AG04449 (cell line): ENCODE measurements at places on chromosomes 13 and 19.

GRCh38 chr13:20441879-20442278, 83.8 kb downstream of the CRYL1 start:
- DNase-seq: no peak

DNA sequence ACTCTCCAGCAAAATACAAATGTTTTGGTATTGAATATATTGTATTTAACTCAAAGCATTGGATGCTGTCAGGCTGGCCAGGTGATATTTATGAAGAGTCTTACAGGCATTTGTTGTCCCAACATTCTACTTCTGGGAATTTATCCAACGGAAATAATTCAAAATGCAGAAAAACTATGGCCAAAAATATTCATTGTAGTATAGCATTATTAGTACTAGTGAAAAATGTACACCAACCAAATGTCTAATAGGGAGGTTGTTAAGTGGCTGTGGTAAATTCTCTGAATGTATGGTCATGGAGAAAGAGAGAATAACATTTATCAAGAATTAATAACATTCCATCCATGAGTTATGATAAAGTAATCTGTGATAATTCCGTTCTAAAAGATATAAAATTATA, 38.6 kb upstream of the GAS6 start:
- no peak for DNase-seq

GRCh38 chr19:2252055-2252796, 3.1 kb downstream of the AMH start:
- DNase-seq: no peak

DNA sequence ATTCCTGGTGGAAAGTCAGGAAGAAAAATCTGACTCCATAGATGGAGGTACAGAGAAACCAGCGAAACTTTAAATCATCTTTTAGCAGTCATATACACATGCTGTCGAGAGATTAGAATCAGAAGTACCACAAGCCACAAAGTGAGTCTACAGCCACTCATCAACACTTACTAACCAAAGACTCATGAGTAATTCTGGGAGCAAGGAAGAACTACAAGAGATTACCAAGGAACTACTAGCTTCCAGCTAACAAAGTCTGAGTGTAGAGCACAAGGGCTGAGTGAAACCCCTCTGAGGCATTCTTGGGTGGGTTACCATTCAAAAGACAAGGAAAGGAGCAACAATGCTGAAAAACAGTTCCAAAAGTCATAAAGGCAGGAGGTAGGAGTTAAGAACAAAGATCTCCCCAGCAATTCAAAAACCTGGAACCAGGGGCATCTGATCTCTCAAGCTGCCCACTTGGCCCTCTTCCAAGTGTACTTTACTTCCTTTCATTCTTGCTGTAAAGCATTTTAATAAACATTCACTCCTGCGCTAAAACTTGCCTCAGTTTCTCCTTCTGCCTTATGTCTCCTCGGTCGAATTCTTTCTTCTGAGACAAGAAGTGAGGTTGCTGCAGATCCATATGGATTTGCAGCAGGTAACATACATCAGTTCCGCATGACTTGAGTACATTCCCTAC, 13.0 kb downstream of the RBM26 start:
- DNase-seq: no peak

DNA sequence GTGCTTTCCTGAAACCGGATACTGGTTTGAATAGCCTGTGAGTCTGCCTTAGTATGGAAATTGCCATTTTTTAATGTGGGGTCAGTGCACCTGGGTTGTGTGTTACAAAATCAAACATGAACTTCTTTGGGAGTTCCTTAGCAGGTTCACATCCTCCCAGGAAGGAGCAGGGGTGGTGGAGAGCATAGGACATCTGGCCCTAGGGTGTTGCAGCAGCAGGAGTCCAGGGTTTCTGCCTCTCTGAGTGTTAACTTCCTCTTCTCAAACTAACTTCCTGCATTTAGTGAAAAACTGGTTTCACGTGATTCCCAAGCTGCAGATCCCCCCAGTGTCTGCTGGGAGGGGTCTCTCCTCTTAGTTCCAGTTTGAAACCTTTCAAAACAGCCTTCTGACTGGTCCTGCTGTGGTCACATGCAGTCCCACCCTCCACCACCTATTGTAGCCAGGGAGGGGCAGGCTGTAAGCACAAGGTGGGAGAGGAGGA, 7.2 kb downstream of the RNASEH2B start:
- DNase-seq: no peak

- no peak for DNase-seq
Measured at GRCh38 chr19:12574036-12574435, 22.8 kb upstream of the ZNF564 start.

DNA sequence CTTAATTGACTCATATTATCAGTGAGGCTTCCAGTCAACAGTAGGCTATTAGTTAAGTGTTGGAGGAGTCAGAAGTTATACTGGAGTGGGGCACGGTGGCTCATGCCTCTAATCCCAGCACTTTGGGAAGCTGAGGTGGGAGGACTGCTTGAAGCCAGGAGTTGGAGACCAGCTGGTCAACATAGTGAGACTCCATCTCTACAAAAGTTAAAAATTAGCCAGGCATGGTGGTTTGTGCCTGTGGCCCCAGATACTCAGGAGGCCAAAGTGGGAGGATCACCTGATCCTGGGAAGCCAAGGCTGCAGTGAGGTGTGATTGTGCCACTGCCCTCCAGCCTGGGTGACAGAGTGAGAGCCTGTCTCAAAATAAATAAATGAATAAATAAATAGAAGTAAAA, 53.2 kb downstream of the COMP start:
- no peak for DNase-seq

GRCh38 chr13:114104655-114105520, 27.5 kb downstream of the RASA3 start:
- no peak for DNase-seq

DNA sequence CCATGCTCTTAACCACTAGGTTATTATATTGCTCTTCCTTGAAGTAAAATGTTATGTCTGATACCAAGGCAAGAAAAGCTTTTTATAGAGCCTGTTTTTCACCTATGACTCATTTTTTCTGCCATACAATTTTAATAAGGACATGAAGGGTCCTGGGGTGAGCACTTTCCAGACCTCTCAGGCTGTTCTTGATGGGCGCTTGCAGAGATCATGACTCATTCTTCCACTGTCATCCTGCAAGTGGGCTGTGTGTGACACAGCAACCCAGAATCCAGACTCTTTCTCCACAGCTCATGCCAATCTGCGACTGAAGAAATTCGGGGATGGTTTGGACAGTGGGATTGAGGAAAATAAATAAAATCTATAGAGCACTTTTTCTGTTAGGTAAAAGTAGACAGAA, 506.7 kb upstream of the NBEA start:
- DNase-seq: no peak

DNA sequence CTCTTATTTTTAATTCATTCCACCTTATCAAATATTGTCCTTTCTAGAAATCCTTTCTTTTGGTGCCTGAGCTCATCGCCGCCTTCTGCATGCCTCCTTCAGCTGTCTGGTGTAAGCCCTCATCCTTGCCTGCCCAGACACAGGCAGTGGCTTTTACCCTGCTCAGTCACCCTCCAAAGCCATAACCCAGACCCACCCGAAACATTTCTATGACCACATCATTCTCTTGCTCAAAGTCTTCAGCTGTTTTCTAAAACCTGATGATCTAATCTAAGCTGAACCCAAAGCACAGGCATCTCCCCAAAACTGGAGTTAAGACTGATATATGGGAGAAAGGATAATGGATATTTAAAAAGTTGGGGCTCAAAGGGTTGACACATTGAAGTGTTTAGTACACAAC, 753.7 kb upstream of the SGCG start:
- DNase-seq: no peak

DNA sequence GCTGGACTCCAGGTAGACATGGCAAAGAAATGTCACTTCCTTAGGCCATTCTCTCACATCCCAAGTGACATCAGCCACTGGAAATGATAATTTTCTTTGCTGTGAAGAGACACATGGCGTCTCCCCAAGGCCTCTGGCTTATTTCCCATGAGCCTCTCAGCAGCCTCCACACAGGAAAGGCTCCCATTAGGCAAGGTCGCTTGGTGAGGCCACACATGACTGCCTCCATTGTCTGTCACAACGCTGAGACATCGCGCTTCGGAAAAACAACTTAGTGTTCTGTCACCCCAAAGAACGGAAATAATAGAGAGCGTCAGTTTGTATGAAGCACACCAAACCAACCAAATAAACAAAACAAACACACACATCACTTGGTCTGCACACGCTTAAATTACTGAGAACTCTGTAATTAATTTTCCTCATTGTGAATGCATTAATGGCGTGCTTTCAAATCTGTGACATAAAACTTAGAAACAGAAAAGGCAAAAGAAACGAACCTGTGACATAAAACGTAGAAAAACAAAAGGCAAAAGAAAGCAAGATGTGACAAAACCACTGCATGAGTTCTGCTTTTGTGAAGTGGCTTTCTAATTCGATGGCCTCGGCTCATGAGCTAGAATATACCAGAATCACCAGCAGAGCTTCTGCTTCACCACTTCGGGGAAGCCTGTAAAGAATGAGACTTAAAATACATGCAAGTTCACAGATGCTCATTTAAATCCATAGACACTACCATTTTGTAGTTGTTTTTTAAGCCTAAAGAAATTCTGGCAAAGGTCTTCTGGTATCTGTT, 404.2 kb upstream of the SGCG start:
- no peak for DNase-seq

DNA sequence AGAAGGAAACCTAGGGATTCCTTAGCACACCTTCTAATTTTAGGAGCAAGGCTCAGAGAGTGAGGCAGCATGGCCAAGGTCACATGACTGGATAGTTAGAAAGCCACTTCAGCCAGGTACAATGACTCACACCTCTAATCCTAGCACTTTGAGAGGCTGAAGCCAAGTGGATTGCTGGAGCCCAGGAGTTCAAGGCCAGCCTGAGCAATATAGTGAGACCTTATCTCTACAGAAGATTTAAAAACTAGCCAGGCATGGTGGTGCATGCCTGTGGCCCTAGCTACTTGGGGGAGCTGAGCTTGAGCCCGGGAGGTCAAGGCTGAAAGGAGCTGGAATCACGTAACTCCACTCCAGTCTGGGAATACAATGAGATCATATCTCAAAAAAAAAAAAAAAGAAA, 69.2 kb downstream of the TEX26 start:
- DNase-seq: no peak

DNA sequence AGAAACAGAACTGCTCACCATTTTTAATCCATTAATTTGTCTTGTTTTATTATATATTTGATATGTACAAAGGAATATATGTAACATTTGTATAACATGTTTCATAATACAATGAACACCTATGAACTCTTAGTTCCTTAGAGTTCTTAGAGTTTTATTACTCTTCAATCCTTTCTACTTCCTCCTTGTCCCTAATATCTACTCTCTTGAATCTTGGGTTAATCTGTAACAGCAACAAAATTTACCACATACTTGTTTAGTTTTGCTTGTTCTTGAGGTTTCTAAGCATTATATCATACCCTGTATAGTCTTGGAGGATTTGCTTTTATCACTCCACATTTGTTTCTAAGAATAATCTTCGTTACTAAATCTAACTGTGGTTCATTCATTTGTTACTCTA, 151.4 kb downstream of the PDS5B start:
- no peak for DNase-seq

- no peak for DNase-seq
Measured at GRCh38 chr19:55437410-55437809, 5.7 kb downstream of the SHISA7 start.

DNA sequence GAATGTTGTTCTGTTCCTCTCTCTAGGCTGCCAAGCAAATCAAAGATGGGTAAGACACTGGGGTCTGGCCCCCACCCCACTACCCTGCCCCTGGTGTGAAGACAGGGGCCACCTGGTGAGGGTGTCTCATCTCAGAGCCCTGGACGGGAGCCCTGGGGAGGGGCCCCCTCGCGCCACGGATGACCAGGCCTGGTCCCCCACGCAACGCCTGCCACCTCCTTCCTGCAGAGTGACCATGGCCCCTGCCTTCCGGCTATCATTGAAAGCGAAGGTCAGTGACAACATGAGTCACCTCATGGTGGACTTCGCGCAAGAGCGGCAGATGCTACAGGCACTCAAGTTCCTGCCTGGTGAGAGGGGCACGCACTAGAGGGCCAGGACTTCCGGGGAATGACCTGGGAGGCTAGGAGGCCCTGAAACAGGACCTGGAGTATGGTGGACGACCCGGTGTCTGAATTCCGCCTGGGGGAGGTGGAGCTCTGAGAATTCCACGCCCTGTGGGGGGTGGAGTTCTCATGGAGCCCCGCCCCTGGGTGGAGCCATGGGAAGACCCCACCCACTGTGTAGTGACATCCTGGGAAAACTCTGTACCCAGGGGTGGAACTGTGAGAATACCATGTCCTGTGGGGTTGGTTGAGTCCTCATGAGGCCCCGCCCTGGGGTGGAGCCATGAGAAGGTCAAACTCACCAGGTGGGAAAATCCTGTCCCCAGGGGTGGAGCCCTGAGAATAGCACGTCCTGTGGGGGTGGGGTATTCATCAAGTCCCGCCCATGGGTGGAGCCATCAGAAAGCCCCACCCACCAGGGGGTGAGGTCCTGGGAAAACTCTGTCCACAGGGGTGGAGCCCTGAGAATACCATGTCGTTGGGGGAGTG, 6.1 kb downstream of the FSD1 start:
- no peak for DNase-seq

DNA sequence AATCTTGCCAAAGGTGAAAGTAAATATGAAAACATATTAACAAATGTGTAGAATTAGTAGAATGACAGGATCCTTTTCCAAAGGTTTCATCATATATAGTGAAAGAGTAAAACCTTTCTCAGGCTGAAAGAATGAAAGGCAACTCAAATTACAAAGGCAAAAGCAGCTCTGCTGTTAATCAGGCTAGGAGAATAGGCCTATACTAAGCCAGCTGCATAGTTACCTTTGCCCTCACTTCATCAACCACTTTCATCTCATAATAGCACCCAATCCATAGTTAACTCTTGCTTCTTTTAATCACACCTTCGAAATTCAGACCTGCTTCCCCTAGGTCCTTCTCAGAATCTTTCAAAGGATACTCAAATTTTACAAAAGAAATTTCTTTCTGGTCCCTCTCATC, 1167.6 kb upstream of the ATXN8OS start:
- DNase-seq: no peak
